ENCODE measurements at places on chromosomes 7 and 10.

DNA sequence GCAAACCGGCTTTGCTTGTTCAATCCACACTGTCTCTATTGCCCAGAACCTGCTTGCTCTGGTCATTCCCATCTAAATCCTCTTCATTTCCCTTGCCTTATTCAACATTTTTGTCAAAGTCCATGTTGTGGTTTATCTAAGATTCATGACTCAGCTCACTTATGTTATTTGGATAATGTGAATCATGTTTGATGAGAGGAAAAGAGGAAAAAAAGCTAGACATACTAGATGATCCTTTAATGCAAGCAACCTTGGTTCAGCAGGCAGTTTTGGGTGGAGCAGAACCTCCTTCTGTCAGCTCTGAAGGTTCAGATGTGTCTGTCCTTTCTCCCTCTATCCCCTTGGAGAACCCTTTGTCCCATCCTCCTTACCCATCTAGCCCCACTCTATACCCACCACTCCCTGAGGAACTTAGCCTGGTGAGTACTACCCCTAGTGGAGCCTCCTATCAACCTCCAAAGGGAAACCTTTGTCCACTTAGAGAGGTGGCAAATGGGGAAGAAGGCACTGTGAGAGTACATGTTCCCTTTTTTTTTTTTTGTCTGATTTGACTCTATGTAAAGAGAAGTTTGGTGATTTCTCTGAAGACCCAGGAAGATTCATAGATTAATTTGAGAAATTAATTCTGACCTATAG, 2.1 kb upstream of the SAMD9L start:
- no peak for DNase-seq

DNA sequence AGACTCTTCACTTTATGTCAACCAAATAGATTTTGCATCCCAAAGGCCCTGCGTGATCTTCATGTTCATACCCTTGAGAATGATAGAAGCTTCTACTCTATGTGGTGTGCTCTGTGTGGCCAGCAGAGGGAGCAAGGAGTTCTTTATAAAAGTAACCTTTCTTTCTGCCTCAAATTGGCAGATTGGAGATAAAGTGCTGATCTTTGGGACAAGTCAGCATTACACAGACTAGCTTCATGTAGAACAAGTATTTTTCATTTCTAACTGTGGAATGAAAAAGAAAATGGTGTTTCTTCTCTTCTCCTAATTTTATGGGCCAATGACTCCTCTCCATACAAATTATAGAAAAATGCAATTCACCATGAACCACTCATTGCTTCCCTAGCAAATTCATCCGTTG, 1214.1 kb downstream of the SORCS1 start:
- no peak for DNase-seq

DNA sequence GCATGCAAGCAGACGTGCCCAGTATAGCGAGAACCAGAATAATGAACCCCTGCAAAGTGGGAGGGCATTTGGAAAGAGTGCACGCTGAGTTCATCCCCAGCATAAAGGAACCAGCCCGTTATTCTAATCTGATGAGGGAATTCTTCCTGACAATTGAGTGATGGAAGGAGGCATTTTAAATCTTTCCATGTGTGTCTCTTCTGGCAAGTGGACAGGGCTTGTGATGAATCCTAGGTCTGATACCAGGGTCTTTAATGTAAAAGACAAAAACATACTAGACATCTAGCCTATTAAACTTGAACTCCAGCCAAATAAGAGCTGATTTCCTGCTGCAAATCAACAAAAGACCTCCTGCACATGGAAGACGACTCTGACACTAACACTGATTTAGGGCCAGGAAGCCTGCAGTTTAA, 301.2 kb downstream of the DPP6 start:
- no peak for DNase-seq

DNA sequence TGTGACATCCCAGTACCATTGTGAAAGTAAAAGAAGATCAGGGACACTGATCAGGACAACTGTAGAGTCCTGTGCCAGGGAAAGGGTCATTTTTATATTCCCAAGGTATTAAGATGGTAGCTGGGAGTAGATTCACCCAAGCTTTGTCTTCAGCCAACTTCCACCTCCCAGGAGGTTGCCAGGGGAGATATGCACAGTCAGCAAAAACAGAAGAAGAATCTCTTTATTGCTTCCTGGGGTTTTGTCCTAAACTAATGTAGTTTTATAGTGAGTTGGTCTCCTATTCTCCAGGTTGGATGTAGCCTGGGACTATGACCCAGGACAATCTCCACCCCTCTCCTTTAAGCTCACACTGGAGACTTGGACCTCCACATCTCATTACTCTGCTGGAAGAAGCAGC, 139.2 kb downstream of the RAMP3 start:
- no peak for DNase-seq

DNA sequence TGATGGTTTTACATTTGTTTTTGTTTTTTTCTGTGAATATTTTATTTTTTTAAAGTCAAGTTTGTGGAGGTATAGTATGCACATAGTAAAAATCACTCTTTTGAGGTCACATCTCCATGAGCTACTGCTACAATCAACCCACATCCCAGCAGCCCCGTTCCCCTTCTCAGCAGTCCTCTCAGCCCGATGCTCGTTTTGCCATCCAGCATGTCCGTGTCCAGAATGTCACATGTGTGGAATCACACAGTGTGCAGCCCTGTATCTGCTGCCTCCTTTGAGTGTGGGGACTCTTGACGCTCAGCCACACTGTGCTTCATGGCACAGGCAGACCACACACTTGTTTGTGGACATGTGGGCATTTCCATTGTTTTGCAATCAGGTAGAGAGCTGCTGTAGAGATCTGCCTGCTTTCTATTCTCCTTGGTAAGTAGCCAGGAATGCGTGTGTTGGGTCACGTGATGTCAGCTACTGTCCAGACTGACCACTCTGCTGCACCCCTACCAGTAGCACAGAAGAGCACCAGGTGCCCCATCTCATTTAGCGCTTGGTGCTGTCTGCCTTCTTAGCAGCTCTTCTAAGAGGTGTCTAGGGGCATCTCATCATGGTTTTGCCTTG, 71.6 kb upstream of the CAMK2B start:
- DNase-seq = no peak

DNA sequence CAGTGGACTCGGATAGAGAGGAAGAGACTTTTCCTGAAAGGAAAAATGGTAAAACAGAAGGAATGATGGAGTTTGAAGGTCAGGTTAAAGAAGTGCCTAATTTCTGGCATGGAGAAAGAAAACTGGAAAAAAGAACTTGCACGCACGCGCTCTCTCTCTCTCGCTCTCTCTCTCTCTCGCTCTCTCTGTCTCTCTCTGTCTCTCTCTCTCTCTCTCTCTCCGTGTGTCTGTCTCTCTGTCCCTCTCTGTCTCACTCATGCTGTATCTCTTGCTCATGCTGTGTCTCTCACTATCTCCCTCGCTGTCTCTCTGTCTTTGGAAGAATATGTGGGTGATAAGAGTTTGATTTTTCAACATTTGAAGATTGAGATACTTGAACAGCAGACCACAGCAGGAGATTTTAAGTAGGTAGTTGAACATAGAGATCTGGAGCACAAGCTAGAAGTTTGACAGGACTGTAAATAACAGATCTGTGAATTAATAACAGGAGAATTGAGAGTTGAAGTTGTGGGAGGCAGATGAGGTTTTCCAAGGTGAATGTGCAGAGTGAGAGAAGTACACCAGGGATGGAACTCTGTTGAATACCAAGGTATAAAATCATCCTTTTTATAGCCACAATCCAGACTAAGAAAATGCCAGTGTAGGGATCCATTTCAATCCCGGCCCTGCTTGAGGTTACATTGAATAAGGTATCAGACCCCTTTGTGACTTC, 33.1 kb downstream of the ADD3 start:
- no peak for DNase-seq

GRCh38 chr10:51960494-51960895, 261.1 kb upstream of the CSTF2T start:
- no peak for DNase-seq

- no peak for DNase-seq
These were observed 21.1 kb upstream of the LANCL2 start for GRCh38 chr7:55343860-55344606.

DNA sequence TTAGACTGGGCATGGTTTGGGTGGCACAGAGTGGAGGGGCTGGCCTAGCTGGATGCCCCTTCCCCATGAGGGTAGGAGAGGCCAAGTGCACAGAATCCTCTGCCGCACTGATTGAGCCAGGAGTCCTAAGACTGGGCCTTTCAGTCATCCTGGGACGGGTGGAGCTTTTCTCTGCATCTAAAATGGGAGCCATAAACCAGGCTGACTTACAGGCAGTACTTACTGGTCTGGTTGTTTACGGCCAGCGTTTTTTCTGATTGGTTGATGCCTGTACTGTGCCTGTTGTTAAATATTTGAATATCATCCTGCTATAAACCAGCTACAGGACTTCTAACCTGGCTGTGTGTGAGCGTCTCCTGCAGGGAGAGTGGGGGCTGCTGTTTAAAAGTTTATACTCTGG, 107.8 kb downstream of the CDH23 start:
- DNase-seq = no peak

GRCh38 chr10:95783741-95784140, 27.8 kb downstream of the ENTPD1 start:
- peak; percentile 75 for DNase-seq

GRCh38 chr7:102273749-102274712, 12.6 kb upstream of the SH2B2 start:
- no peak for DNase-seq

DNA sequence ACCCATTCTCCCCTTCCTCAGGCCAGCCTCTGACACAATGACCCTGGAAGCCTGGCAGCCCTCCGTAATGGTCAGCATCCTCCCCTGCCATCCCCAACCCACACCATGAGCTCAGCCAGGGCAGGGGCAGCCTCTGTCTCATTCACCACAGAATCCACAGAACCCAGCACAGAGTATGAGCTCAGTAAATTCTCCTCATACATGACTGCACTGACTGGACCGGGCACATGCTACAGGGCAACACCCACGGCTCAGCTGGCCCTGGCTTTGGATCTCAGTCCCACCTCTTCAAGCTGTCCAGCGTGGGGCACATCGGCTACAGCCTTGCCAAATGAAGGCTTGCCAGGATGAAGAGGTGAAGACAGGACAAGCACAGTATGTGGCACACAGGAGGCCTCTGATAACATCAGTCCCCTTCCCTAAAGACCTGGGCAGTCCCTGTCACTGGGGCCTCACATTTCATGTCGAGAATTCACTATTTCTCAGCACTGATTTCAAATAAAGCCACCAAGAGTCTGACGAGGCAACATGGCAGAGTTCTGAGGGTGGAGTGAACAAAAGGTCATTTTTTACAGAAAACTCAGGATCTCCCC, 7.9 kb downstream of the GPRIN2 start:
- DNase-seq = no peak

DNA sequence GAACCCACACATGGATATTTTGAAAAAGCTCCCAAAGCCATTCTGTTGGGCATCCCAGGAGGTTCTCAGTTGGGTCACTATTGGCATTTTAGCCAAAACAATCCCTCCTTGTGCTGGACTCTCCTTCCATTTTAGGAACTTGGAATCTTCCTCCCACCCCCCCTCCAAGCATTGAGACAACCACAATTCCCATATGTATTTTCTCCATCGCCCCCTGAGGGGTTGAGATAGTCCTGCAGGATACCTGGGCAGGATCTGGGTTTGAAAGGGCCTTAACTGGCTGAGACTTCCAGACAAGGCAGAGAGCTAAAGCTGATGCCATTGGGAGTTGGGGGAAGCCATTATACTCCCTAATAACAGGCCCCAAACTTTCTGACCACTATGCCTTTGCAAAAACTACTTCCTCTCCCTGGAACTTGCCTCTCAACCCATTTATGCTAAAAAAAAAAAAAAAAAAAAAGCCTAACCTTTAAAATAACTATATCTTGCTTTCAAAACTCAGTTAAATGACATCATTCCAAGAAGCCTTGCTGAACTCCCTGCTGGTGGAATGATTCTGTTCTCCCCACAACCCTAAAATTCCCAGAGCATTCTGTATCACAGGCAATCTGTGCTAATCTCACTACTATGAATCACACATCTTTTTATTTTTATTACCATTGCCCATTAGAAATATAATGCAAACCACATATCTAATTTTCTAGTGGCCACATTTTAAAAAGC, 77.5 kb upstream of the PDE1C start:
- DNase-seq = no peak

DNA sequence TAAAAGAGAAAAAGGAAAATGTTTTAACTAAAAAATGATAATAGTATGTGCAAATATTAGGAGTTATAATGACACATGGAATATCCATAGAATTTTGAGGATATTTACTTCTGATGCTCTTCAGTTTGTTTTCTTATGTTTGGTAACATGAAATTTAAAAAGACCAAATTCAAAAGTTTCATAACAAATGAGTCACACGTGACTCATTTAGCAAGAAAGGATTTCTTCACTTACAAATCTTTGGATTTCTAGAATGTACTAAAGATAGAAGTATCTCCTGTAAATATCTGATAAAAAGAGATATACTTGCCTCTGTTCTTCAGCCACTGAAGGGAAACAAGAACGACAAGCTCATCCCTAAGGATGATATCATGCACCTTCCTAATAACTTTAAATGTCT, 774.5 kb upstream of the LRRTM3 start:
- no peak for DNase-seq

- DNase-seq = peak; percentile 46
These were observed 1.1 kb downstream of the ARID5B start for GRCh38 chr10:61902445-61903220.

DNA sequence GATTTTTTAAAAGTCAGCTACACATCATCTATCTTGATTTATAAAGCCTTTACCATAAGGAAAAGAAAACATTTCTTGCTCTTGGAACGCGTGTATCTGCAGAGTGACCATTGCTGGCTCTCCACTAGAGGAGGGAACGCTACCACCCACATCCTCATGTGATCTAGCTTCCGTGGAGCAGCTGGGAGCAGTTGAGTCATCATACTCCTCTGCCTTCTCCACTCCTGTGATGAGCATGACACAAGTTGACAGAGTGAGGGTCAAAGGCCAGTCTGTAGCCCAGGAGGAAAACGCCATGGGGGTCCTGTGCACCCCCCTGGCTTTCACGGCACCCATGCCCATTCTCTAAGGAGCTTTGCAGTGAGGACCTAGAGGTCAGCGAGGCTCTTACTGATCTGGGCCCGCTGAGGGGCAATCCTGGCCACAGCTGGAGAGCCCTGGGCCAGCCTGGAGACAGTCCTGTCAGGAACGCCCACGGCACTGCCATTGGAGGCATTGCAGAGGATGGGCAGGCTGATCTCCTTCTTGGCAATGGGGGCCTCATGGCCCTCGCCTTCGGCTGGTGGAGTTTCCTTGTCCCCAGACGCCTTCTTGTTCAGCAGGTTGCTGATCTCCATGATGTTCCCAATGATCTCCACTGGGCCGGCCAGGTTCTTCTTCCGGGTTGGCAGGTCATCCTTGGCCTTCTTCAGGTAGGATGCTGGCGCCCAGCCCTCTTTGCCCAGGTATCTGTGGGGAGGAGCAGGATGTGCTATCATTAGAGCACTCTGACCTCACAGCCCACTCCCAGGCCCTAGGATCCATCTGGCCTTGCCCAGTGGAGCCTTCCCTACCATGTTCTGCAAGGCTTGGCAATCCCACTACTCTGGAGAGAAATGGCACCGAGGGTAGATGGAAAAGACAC, 119.2 kb downstream of the NEURL1 start:
- no peak for DNase-seq

GRCh38 chr10:88417387-88418030, 165.6 kb downstream of the RNLS start:
- DNase-seq = no peak

GRCh38 chr7:85596827-85597226, 410.0 kb upstream of the SEMA3D start:
- DNase-seq = no peak

Measured in GM06990 (cell line).